Thyroid gland (tissue), 4 donors: ENCODE measurements at places on chromosomes 7 and 10.
A peak's percentile ranks its signal among the peaks of the same experiment; 100 is the strongest.

GRCh38 chr10:125662584-125662983 is 20.4 kb downstream of the TEX36 start:
- H3K36me3 ChIP-seq: no peaks in the 10 kb centered on the region
- H3K27me3 ChIP-seq: no peaks in the 10 kb centered on the region
- no peaks in the 10 kb centered on the region for H3K4me1 ChIP-seq

- no peaks in the 10 kb centered on the region for H3K36me3 ChIP-seq
- no peak for DNase-seq
- H3K27me3 ChIP-seq: no peaks in the 10 kb centered on the region
- H3K4me3 ChIP-seq: no peak overlapping the region
- no peak overlapping the region for H3K27ac ChIP-seq
- no peaks in the 10 kb centered on the region for H3K4me1 ChIP-seq
Measured at GRCh38 chr7:82821037-82821436, 341.6 kb downstream of the PCLO start.

DNA sequence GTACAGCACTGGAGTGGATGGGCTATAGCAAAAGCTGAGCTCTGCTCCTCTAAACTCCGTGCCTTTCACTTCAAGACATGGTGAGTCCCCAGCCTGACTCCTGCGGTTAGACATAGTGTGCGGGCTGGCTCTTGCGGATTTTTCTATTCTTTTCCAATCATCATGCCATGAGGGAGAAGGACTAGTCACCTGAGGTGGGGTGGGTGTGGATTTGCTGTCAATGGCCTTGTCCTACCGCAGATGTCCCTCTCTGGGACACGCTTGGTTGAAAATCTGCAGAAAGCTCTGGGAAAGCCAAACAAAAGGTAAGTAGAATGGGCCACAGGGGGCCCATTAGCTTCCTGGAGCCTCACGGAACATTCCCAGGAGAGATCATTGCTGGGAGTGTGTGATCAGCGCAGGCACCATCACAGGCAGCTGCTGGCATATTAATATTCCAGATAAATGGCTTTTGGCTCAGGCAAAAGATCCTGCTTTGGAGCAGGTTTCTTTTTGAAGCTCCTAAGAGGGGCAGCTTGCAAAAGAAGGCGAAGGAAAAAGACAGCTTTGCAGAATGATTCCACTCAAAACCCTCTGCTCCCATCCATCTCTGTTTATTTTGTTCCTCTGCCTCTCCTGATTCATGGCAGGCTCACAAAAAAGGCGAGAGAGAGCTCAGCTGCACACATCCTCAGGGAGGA is 509.0 kb upstream of the ZMIZ1 start:
- H3K27ac ChIP-seq: no peak overlapping the region
- H3K4me1 ChIP-seq: peaks cover 7% of the 10 kb centered on the region
- no peaks in the 10 kb centered on the region for H3K27me3 ChIP-seq

DNA sequence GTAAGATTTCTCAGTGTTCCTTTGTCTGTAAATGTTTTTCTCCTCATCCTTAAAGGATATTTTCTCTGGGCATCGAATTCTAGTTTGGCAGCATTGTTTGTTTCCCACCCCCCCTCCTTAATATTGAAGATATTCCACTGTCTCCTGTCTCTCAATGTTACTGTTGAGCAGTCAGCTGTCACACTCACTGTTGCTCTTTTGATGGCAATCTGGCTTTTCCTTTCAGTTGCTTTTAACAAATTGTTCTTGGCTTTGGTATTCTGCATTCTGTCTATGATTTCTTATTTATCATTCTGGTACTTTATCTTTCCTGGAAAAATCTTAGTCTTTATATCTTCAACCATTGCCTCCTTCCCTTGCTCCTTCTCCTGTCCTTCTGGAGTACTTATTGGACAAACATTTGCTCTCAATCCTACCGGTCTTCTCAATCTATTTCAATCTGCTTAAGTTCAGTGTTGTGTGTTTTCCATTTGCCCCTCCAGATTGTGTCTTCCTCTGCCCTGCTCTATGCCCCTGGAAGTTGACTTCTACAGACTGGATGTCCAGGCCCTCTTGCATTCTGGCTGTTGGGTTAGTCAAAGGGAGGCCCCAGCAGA is 9.3 kb upstream of the GTPBP4 start:
- H3K4me3 ChIP-seq: no peak overlapping the region
- no peaks in the 10 kb centered on the region for H3K27me3 ChIP-seq
- H3K36me3 ChIP-seq: no peaks in the 10 kb centered on the region
- H3K4me1 ChIP-seq: peaks cover 10% of the 10 kb centered on the region

DNA sequence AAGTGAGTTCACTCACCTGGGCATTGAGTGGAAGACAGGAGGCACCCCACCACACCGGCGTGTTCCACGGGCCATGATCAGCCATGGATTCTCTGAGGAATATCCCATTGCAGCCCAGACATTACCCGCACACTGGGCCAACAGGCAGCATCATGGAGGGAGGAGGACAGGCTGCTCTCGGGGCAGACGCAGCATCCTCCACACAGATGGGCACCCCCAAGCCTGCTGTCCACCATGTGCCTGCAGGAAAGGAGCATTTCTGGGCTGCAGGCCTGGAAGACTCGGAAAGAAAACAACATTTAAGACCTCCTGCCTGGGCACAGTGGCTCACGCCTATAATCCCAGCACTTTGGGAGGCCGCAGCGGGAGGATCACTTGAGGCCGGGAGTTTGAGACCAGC is 71.0 kb upstream of the SH2B2 start:
- peaks cover 4% of the 10 kb centered on the region for H3K36me3 ChIP-seq
- no peaks in the 10 kb centered on the region for H3K4me1 ChIP-seq
- no peak overlapping the region for H3K4me3 ChIP-seq

GRCh38 chr7:32915041-32915536 is 23.5 kb upstream of the KBTBD2 start:
- no peaks in the 10 kb centered on the region for H3K4me1 ChIP-seq
- DNase-seq: no peak
- no peaks in the 10 kb centered on the region for H3K36me3 ChIP-seq

GRCh38 chr10:59748834-59749233 is 4.4 kb downstream of the MRLN start:
- no peak overlapping the region for H3K4me3 ChIP-seq
- no peaks in the 10 kb centered on the region for H3K27me3 ChIP-seq
- peak overlapping the region; percentile 78 for H3K27ac ChIP-seq
- no peaks in the 10 kb centered on the region for H3K36me3 ChIP-seq

DNA sequence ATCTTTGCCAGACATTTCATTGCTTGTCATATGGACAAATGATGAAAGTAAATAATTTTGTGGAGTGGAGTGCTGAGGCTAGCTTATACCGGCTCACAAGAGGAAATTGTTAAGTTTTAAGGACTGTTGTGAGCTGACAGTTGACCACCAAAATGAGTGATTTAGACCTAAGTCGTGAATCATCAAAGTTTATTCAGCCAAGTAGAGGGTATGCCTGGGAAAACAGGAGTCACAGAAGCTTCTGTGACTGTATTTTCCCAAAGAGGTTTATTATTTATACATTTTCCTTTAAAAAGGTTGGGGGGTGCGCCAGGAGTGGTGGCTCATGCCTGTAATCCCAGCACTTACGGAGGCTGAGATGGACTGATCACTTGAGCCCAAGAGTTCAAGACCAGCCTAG is 21.8 kb downstream of the MRPS24 start:
- no peak for DNase-seq
- H3K4me3 ChIP-seq: no peak overlapping the region
- no peaks in the 10 kb centered on the region for H3K4me1 ChIP-seq

- H3K36me3 ChIP-seq: no peaks in the 10 kb centered on the region
- H3K4me3 ChIP-seq: no peak overlapping the region
- peak overlapping the region; percentile 24 for H3K27ac ChIP-seq
- DNase-seq: no peak
- no peaks in the 10 kb centered on the region for H3K27me3 ChIP-seq
- peaks cover 47% of the 10 kb centered on the region for H3K4me1 ChIP-seq
Measured at GRCh38 chr10:131928248-131929095, 27.7 kb downstream of the PPP2R2D start.

GRCh38 chr7:141158561-141158960 is 84.7 kb downstream of the TMEM178B start:
- no peaks in the 10 kb centered on the region for H3K36me3 ChIP-seq
- peak; percentile 78 for DNase-seq
- H3K27me3 ChIP-seq: no peaks in the 10 kb centered on the region
- no peaks in the 10 kb centered on the region for H3K4me1 ChIP-seq
- H3K4me3 ChIP-seq: no peak overlapping the region

DNA sequence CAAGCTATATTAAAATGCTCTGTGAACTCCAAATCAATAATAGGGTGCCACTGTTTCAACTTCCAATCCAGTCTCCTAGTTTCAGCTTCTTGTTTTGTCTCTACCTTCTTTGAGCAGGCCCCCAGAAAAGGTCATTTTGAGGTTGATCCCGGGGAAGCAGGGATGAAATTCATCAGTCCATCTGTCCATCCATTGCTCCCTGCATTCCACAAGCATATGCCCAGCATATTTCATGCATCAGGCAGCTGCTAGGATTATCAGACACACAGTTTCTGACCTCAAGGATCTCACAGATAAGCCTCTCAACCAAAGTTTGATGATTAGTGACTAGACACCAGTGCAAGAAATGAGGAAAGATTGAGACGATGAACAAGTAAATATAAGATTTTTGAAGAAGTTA is 186.6 kb upstream of the PDE1C start:
- H3K27me3 ChIP-seq: no peaks in the 10 kb centered on the region
- no peak overlapping the region for H3K27ac ChIP-seq
- no peak for DNase-seq
- no peaks in the 10 kb centered on the region for H3K4me1 ChIP-seq
- no peaks in the 10 kb centered on the region for H3K36me3 ChIP-seq
- H3K4me3 ChIP-seq: no peak overlapping the region
